Type B pancreatic cell (in vitro differentiated cells): ENCODE measurements at places on chromosomes 13 and 19.

GRCh38 chr13:102191951-102192502 is 209.8 kb downstream of the FGF14 start:
- no peak for DNase-seq
- no peaks in the 10 kb centered on the region for H3K36me3 ChIP-seq
- no peak overlapping the region for H3K4me3 ChIP-seq
- no peaks in the 10 kb centered on the region for H3K27me3 ChIP-seq
- no peak overlapping the region for H3K27ac ChIP-seq

DNA sequence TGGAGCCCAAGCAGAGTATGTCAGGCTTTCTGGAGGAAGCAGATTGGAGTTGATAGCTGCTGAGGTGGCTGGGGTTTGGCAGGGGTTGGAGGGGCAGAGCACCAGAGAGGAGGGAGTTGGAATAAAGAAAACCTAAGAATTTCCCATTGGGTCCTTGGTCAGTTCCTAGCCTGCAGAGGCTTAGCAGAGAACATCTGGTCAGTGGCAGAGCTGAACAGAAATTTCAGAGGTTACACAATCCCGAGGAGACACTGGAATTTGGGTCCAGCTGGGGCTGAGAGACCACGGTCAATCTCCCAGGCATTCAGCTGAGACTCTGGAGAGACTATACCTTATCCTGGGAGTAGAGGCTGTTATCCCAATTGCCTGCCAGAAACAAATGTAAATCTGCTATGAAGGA is 84.4 kb downstream of the DPY19L3 start:
- H3K27ac ChIP-seq = no peak overlapping the region
- DNase-seq = no peak
- H3K4me3 ChIP-seq = no peak overlapping the region

DNA sequence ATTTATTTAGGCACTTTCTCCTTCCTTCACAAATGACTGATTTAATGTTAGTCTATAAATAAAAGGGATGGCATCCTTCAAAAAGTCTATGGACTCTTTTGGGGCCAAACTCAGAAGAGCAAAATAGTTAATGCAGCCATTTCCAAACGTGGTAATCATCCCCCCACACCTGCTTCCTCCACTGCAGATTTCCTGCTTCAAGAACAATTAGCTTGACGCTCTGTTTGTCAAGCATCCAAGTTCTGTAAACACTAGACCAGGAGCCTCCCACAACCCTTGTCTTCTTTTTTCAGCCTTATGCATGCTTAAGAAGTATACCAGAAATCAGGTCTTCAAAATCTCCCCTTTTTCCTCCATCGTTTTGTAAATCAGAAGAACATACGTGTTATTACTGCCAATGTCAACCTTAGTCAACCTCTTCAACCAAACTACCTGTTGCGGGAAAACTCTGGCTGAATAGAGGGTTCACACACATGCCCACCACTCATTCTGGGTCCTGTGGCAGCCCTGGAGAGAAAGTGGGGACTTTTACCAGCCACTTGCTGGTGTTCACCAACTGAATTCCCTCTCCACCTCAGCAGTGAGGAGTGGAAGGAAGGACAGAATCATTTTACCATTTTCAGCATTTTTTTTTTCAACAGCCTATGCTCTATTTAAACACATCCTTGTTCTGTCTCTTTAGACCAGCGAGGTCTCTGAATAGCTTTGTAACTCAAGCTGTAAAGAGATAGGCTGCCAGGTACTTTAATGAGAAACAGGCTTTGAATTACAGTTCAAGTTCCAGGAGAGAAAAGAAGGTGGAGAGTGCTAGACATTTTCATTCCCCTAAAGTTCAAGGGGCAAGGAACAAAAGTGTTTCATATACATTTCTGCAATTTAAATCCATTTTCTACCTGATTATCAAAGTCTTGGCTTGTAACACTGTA is 39.1 kb downstream of the EFNB2 start:
- H3K27ac ChIP-seq = no peak overlapping the region
- no peak overlapping the region for H3K4me3 ChIP-seq
- peaks cover 43% of the 10 kb centered on the region for H3K36me3 ChIP-seq
- H3K4me1 ChIP-seq = peaks cover 59% of the 10 kb centered on the region
- H3K27me3 ChIP-seq = no peaks in the 10 kb centered on the region

DNA sequence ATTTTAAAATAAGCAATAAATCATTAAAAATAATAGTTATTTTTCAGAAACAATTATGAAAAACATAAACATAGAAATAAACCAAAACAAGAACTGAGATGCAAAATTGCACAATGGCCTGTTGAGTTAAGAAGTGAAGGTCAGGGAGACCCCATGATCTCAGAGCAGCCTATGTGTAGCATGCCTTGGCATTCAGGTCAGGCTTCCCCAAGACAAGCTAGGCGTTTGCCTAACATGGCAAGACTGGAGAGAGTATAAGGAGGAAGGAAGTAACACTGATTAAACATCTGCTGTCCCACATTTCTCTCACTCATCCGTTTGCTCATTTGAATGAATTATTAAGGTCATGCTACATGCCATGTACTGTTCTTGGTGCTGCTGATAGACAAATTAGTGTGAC is 291.8 kb downstream of the TSHZ3 start:
- peaks cover 4% of the 10 kb centered on the region for H3K4me1 ChIP-seq
- H3K27me3 ChIP-seq = peaks cover 9% of the 10 kb centered on the region
- H3K36me3 ChIP-seq = no peaks in the 10 kb centered on the region
- H3K4me3 ChIP-seq = no peak overlapping the region

DNA sequence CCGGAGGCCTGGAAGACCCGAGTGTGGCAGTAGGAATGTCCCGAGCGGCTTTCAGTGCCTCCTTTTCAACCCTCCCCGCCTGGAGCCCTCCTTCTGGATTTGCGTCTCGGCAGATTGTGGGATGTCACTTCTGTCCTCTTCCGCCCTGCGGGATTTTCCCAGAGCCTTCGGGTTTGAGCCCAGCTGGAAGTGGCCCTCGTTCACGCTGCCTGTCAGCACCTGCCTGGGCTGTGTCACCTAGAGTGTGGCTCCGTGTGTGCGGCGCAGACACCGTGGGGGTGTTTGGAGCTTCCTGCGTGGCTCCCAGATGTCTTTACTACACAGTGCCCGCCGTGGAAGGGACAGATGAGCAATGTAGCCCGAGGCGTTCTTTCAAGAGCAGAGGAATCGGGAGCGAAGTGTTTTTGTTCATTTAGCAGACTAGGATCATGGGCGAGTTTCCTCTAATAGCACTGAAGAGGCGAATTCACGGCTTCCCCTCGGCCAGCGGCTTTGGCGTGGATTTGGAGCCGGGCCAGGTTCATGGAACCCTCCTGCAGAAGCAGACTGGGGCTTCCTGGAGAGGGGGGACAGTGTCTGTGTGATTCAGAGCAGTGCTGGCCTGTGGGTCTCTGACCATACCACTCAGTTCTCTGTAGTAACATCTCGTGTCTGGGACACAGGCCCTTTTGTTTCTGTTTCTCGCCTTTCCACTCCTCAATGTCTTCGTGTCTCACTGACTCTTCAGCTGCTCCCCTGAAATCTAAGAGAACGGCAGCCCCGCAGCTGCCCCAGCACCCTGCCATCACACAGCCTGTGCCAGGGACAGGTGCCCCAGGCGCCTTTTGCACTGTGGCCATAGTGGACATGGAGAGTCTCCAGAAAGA is 68.0 kb downstream of the KDM4B start:
- no peaks in the 10 kb centered on the region for H3K27me3 ChIP-seq
- no peak overlapping the region for H3K4me3 ChIP-seq
- no peak for DNase-seq
- H3K27ac ChIP-seq = peak overlapping the region; percentile 51
- peaks cover under 1% of the 10 kb centered on the region for H3K36me3 ChIP-seq

GRCh38 chr13:46404733-46405100 is 17.7 kb upstream of the RUBCNL start:
- no peak for DNase-seq
- H3K4me3 ChIP-seq = no peak overlapping the region
- H3K27me3 ChIP-seq = peaks cover 2% of the 10 kb centered on the region
- no peak overlapping the region for H3K27ac ChIP-seq
- H3K36me3 ChIP-seq = no peaks in the 10 kb centered on the region

GRCh38 chr13:101575581-101575980 is 123.1 kb downstream of the ITGBL1 start:
- DNase-seq = no peak
- H3K27ac ChIP-seq = no peak overlapping the region
- no peak overlapping the region for H3K4me3 ChIP-seq
- H3K36me3 ChIP-seq = no peaks in the 10 kb centered on the region
- peaks cover 11% of the 10 kb centered on the region for H3K4me1 ChIP-seq

- peaks cover 3% of the 10 kb centered on the region for H3K36me3 ChIP-seq
- no peak for DNase-seq
- H3K27me3 ChIP-seq = no peaks in the 10 kb centered on the region
Observed at GRCh38 chr19:38699027-38699346, 45.3 kb downstream of the CAPN12 start.
